ENCODE measurements at places on chromosomes 1 and 21.

DNA sequence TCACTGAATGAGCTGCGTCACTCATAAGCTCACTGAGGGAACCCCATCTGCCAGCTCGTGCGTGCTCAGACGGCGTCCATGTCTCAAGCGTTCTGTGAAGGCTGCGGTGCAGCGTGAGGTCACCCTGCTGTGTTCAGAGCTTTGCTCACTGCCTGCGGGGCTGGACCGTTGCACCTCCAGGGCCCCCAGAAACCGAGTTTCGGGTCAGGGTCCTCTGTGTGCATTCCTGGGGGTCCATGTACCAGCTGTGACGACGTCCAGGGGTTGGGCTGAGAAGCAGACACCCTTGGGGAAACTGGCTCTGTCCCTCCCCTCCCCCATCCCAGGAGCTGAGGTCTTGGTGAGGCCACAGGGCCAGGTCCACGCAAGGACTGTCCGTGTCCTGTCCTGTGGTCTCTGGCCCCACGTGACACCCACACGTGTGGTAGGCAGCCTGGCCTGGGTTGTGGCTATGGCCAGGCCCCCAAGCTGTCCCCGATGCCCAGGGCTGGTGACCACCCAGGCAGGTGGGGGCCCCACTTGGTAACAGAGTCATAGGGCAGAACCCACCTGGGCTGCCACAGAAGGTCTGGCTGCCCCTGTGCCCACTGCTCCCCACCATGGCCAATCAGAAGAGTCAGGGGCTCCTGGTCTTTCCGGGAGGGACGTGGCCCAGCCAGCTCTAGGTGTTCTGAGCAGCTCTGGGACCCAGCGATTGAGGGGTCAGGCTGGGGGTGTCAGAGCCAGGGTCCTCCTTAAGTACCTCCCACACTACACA lies 24.4 kb downstream of the FTCD start:
- DNase-seq = no peak

GRCh38 chr1:34268311-34268954 lies 91.7 kb downstream of the C1orf94 start:
- DNase-seq = peak; percentile 31

DNA sequence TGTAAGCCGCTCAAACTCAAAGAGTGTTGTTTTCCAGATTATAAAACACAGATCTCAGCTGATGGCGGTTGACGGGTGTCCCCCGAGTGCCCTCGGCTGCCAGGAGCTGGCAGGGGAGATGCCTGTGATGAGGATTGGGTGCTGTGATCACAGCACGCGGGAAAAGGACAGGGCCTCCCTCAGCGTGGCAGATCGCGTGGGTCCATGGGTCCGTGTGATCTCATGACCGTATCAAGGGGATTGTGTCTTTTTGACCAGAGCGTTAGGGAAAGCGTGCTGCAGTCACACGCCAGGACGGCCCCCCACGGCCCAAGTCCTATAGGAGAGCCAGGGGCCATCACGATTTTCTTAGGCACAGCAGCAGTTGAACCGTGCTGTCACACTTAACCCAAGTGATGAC lies 51.9 kb downstream of the PDE9A start:
- no peak for DNase-seq

GRCh38 chr1:192350356-192350755 lies 33.6 kb downstream of the RGS21 start:
- DNase-seq = no peak

GRCh38 chr1:231241750-231242149 lies 738 bp downstream of the GNPAT start:
- DNase-seq = peak; percentile 65

DNA sequence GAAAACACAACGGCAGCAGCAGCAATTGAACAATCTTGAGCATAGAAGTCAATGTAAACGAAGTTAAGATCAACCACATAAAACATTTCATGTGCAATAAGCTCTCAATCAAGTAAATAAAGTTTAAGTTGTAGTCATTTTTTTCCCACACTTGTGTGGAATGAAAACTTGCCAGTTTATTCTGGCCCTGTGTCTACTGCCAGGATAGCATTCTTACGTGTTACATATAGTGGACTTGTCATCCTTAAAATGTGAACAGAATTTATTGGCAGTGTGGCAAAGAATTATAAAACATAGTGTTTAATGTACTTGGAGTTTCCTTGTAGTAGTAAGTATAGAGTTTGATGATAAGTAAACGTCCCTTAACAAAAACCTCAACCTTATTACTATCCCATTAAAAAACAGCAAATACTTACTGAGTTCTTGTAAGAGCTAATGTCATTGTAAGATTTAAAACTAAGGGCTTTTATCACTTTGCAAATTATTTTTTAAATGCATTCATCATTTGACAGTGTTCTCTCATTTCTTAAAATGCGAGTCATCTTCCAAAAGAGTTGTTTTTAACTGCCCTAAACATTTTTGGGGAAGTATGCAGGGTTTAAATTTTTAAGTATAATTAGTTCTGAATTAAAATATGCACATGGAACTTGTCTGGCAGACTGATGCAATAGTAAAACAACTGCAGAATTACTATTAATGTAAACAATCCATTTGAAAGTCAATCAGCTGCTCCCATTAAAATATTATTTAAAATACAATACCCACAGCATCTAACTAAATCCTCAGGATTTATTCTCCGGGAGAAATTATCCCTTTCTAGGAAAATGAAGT lies 7.9 kb downstream of the COX20 start:
- DNase-seq = no peak

GRCh38 chr1:164586591-164586990 lies 27.6 kb downstream of the PBX1 start:
- no peak for DNase-seq

DNA sequence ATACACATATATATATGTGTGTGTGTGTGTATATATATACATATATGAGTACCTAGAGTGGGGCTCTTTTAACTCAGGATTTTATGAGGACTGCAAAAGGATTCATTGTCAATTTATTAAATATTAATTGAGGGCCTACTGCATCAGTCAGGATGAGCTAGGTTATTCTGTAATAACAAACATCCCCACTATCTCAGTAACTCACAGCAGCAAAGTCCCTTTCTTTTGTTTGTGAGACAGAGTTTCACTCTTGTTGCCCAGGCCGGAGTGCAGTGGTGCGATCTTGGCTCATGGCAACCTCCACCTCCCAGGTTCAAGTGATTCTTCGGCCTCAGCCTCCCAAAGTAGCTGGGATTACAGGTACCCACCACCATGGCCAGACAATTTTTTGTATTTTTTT lies 63.8 kb upstream of the FAM20B start:
- no peak for DNase-seq

DNA sequence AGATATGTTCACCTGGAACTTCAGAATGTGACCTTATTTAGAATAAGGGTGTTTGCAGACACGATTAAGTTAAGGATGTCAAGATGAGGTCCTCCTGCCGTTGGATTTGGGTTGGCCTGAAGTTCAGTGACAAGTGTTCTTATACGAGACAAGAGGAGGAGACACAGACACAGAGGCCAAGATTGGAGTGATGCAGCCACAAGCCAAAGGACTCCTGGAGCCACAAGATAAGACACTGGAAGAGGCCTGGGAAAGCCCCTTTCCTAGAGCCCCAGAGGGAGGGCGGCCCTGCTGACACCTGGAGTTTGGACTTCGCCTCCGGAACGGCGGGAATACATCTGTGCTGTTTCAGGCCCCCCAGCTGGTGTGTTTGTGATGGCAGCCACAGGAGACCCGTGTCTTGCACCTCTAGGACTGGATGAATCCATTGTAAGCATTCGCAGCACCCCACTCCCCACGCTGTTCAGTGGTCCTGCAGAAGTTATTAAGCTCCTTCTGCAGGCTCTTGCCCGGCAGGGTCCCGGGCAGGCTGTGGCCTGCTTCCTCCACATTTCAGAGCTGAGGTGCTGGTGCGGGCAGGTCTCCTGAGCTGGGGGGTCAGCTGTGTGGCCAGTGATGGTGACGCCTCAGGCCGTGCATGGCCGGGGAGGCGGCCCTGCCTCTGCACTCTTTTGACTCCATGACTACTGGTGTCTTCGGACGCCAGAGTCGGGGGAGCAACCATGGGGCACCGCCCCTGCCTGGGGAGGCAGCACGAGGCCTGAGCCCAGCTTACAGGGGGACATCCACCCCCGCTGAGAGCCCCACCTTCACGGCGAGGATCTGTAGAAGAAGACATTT lies 34.6 kb downstream of the UMODL1 start:
- DNase-seq = no peak

DNA sequence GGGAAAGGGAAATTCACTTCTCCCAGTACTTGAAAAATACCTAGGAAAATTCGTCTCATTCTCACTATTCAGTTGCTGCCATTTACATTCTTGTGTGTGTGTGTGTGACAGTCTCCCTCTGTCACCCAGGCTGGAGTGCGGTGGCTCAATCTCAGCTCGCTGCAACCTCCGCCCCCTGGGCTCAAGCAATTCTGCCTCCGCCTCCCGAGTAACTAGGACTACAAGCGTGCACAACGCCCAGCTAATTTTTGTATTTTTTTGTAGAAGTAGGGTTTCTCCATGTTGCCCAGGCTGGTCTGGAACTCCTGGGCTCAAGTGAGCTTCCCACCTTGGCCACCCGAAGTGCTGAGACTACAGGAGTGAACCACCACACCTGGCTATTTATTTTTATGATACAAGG lies 1.2 kb downstream of the SNAPIN start:
- no peak for DNase-seq

- DNase-seq = no peak
Measured at GRCh38 chr1:32241001-32241763, 5.8 kb upstream of the FAM167B start.

DNA sequence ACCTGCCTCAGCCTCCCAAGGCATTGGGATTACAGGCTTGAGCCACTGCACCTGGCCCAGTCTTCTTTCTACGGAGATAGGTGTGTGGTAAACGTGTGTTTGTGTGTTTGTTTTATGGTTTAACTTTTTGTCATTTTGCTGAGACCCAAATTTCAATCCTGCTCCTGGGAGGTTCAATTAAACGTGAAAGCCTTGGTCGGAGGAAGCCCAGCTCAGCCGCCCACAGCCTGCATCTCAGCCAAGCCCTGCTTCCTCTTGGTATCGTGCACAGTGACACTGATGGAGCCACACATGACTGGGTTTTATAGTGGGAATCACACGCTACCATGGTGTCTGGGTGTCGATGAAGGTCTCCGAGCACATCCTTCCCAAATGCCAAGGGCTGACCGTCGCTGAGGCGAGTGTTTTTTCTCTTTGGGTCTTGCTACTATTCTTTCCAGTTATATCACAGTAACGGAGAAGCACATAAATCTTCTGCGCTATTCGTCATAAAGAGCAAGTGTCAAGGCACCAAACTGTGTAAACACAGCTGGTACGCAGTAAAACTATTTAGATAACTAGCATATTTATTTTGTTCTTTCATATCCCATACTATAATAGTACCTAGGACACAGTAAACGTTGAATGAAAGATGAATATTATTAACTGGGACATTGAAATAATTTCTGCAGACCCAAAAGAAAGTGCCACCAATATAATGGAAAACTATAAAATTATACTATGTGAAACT lies 39.3 kb downstream of the HLCS start:
- no peak for DNase-seq

GRCh38 chr1:203129501-203130231 lies 2.1 kb downstream of the ADORA1 start:
- DNase-seq = no peak

- no peak for DNase-seq
Measured at GRCh38 chr1:232192781-232193450, 437.0 kb downstream of the SIPA1L2 start.

GRCh38 chr1:117657031-117657430 lies 51.2 kb downstream of the TENT5C start:
- peak; percentile 66 for DNase-seq

DNA sequence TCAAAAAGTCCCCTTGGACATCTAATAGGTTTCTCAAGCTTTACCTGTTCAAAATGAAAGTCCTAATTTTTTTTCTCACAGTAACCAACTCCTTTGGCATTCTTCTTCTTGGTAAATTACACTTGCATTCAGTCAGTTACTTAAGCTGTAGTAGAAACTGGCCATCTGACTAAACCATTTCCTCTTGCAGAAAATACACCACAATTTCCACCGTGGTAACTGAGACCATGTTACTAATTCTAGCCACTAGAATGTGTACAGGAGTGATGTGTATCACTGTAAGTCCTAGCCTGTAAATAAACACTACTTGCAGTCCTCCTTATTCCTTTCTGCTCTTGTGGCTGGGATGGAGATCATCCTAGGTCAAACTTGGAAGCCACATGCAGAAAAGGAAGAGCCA lies 965.4 kb upstream of the TMPRSS15 start:
- DNase-seq = no peak

- DNase-seq = no peak
Measured at GRCh38 chr1:192849011-192849410, 40.2 kb downstream of the RGS2 start.

GRCh38 chr1:38657207-38657840 lies 202.2 kb downstream of the RRAGC start:
- DNase-seq = no peak

DNA sequence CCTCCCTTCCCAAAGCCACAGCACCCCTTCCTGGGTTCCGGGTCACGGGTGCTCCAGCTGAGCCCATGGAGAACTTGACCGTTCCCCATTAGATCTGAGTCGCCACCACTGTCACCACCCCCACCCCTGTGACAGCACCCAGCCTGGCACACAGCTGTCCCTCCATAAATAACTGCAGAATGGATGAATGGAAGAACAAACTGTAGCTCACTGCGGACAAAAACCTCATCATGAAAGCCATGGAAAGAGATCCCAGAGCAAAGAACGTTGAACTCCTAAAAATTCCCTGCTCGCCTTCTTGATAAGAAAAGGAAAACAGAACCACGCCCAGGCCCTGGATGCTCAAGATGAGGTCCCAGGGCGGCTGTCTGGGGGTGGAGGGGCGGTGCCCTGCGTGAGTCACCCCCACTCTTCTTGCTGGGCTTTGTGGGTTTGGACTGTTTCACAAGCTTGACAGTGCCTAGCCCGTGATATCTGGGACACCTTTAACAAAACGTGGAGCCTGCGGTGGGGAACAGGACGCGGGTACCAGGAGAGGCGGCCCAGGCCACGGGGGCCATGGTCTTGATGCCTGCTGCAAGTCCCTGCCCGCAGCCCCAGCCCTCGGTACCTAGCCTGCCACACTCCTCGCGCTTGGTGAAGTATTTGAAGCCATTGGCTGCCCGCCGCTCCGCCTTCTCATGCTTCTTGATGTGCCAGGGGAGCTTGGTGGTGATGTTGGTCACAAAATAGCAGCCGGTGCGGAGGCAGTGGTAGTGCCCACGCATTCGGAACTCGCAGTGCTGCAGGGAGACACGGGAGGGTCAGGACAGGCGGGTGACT lies 151.9 kb downstream of the CASZ1 start:
- DNase-seq = peak; percentile 88

GRCh38 chr1:225250432-225250831 lies 177.4 kb downstream of the LBR start:
- no peak for DNase-seq

GRCh38 chr1:221100611-221101010 lies 221.4 kb downstream of the HLX start:
- no peak for DNase-seq

Measured in RWPE1 (cell line).